Esophagus squamous epithelium (tissue), 5 donors: ENCODE measurements at places on chromosomes 16 and 17.

DNA sequence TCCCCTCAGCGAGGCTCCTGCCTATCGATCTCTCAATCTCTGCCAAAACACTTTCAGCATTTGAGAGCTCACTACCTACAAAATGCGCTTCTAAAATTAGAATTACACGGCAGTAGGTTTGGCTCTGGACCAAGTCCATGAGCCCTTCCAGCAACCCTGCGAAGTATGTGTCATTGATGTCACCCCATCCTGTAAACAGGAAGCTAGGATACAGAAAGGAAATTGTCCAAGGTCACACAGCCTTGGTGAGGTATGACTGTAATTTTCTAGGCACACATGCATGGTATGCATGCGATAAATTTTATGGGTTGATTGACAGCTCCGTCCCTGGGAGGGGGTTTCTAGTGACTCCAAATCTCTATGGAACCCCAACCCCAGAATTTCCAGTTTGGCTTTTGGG is 330.3 kb upstream of the CDH5 start:
- H3K27me3 ChIP-seq: no peaks in the 10 kb centered on the region
- H3K4me3 ChIP-seq: no peak overlapping the region
- H3K27ac ChIP-seq: no peak overlapping the region
- no peaks in the 10 kb centered on the region for H3K4me1 ChIP-seq
- DNase-seq: no peak

GRCh38 chr17:78263063-78263735 is 31.8 kb downstream of the TMEM235 start:
- DNase-seq: no peak
- H3K36me3 ChIP-seq: no peaks in the 10 kb centered on the region
- H3K4me3 ChIP-seq: no peak overlapping the region
- peak overlapping the region; percentile 75 for H3K27ac ChIP-seq
- H3K27me3 ChIP-seq: no peaks in the 10 kb centered on the region

GRCh38 chr16:4019371-4019791 is 96.9 kb downstream of the ADCY9 start:
- peaks cover 12% of the 10 kb centered on the region for H3K4me1 ChIP-seq
- DNase-seq: no peak
- peak overlapping the region; percentile 25 for H3K4me3 ChIP-seq

DNA sequence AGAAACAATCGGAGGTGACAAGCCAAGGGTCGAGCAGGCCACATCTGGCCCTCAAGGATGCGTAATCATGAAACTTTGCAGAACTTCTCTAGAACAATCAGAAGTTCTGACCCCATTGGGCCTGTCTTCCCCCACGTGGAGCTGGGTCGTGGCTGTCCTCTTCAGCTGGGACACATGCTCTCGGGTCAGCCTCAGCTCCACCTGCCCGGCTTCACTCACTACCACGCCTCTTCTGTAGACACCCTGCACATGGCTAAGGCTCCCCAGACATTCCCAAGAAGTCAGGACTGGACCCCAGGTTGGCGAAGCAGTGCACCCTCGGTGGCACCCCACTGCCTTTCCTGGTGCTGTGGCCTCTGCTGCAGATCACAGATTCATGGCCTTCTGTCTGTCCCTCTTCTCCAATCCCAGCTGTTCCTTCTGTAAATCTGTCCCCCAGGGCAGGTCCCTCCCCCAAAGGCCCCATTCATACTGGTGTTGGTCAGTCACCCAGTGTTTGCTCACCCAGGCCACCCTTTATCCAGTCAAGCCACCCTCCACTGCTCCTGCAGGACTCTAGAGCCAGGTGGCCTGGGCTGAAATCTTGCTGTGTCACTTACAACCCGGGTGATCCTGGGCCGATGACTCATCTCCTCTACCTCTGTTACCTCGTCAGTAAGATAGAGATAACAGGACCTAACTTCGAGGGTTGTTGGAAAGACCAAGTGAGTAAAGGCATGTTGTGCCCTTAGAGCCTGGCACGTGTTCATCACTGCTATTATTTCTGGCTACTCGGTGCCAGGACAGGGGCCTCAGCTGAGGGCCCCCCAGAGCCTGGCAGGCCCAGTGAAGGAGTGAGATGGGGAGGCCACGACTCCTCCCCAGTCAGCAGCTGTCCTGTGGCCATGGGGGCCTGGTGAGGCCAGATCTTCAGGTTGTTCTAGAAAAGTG is 1.4 kb upstream of the SLC5A11 start:
- no peaks in the 10 kb centered on the region for H3K27me3 ChIP-seq
- no peak overlapping the region for H3K4me3 ChIP-seq
- DNase-seq: no peak
- peaks cover 6% of the 10 kb centered on the region for H3K4me1 ChIP-seq
- no peak overlapping the region for H3K27ac ChIP-seq
- H3K36me3 ChIP-seq: no peaks in the 10 kb centered on the region

DNA sequence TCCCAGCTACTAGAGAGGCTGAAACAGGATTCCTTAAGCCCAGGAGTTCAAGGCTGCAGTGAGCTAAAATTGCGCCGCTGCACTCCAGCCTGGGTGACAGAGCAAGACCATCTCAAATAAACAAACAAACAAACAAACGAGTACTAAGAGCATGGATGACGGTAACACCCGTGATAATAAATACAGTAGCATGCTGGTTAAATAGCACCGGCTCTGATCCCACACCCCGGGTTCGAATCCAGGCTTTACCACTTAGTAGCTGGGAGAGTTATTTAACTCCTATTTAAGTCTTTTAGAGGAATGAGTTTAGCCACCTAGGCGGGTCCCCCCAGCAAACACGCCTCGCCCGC is 301 bp upstream of the METTL22 start:
- H3K27me3 ChIP-seq: no peaks in the 10 kb centered on the region
- no peak for DNase-seq
- H3K27ac ChIP-seq: peak overlapping the region; percentile 94
- peak overlapping the region; percentile 83 for H3K4me3 ChIP-seq
- peaks cover 20% of the 10 kb centered on the region for H3K4me1 ChIP-seq

DNA sequence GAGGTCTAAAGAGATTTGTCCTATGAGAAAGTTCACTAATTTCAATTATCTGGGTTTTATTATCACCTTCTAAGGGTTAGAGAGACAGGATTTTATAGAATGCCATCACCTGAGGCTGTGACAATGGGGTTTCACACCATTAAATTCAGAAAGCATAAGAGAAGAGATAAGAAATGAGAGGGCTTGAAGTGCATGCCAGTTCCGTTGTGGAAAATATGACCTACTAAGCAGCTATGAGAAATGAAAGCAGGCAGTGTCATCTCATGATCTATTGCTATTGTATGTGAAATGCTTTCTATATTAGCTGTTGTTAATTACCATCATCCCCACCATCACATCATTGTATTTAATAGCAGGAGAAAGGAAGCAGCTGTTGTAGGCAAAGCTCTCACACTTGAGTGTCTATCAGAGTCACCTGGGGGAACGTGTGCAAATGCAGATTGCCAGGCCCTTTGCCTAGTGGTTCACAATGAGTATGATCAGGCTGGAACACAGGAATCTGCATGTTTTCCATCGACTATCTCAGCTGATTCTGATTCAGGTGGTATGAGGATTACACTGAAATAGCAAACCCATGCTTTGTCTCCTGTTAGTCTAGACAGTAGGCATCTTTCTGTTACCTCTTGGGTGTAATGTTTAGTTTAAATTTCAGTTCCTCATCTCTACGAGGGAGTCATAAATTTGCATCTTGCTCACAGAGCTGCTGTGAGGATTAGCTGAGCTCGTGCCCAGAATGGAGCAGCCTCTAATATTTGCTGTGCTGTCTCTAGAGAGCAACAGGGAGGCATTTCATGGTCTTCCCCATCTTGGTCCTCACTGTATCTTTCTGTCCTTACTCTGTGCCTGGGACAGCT is 256.4 kb downstream of the CDH13 start:
- no peak overlapping the region for H3K27ac ChIP-seq
- no peaks in the 10 kb centered on the region for H3K36me3 ChIP-seq
- H3K4me3 ChIP-seq: no peak overlapping the region
- peaks cover 1% of the 10 kb centered on the region for H3K4me1 ChIP-seq
- no peaks in the 10 kb centered on the region for H3K27me3 ChIP-seq

- peaks cover 53% of the 10 kb centered on the region for H3K27me3 ChIP-seq
- H3K4me1 ChIP-seq: peaks cover 29% of the 10 kb centered on the region
- DNase-seq: no peak
Observed at GRCh38 chr17:49971848-49972485, 3.0 kb downstream of the DLX4 start.

DNA sequence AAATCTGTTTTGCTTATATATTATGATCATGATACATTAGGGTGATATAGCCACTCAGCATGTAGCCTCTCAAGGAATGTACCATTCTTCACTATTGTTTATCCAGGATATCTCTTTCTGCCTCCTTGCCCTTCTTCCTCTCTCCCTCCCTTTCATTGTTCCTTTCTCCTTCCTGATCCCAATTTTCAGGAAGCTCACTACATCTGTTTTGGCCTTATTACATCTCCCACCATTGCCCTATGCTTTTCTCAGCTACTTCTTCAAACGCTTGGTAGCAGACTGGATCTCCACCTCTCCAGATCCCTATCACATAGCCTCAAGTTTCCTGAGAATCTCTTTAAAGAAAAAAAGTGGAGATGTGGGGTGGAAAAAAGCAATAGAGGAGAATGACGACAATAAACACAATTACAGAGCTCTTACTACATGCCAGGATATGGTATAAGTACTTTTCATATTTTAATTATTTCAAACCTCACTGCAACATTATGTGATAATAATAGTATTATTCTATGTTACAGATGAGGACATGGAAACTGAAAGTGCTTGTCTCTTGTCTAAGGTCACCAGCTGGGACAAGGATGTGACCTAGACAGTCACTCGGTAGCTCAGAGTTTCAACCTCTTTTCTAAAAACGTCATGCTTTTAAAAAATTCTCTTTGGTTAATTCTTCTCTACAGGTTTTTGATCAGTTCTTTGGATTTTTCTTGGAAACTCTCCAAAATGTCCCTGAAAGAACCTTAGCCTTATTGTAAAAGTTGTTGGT is 959.1 kb downstream of the CDH11 start:
- H3K27me3 ChIP-seq: no peaks in the 10 kb centered on the region
- H3K27ac ChIP-seq: no peak overlapping the region
- H3K4me3 ChIP-seq: no peak overlapping the region
- peaks cover 20% of the 10 kb centered on the region for H3K4me1 ChIP-seq

DNA sequence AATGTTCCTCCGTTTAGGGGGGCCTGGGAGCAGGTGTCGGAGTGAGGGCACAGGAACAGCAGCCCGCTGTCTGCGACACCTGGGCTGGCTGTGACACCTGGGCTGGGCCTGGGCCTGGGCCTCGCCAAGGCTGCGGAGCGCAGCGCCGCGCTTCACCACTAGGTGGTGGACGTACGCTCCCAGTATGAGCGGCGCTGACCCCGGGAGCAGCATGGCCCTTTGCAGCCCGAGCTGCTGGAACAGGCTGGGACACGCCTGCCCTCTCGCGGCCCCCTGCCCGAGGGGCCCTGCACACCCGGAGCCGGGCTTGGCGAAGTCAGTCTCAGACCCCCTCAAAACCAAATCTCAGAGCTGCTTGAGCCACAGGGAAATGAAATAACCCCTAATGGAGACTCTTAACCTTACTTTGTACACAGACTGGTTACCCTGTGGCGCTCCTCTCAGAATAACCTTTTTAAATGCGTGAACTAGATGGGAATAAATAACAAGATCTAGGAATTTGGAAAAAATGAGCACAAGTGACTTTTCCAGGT is 38.6 kb upstream of the FA2H start:
- DNase-seq: no peak
- no peaks in the 10 kb centered on the region for H3K36me3 ChIP-seq
- H3K27me3 ChIP-seq: no peaks in the 10 kb centered on the region

DNA sequence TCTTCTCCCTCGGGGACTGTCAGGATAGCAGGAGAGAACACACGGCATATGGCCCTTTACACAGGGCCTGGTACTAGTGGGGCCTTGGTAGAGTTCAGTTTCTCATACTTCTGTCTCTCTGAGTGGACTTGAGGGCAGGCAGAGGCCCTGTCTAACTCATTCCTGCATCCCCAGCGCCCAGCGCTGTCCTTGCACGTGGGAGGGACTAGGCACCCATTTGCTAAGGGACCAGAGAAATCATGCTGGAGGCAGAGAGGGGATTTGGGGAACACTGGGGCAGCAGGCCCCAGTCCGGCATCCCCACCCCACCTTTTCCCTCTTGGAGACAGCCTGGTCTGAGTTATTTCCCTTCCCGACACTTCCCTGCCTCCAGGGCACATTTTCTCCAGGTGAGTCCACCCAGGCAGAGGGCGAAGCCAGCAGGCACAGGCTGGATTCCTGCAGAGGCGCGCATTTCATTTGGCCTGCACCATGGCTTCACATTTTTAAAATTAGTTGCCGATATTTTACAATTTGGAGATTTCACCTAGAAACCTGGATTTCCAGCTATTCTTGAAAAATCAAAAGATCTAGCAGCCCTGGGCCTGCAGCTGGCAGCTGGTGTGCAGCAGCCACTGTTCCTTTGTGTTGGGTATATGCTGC is 9.7 kb upstream of the NKD1 start:
- H3K27me3 ChIP-seq: no peaks in the 10 kb centered on the region
- no peaks in the 10 kb centered on the region for H3K36me3 ChIP-seq
- no peak overlapping the region for H3K4me3 ChIP-seq
- H3K27ac ChIP-seq: no peak overlapping the region
- H3K4me1 ChIP-seq: no peaks in the 10 kb centered on the region

DNA sequence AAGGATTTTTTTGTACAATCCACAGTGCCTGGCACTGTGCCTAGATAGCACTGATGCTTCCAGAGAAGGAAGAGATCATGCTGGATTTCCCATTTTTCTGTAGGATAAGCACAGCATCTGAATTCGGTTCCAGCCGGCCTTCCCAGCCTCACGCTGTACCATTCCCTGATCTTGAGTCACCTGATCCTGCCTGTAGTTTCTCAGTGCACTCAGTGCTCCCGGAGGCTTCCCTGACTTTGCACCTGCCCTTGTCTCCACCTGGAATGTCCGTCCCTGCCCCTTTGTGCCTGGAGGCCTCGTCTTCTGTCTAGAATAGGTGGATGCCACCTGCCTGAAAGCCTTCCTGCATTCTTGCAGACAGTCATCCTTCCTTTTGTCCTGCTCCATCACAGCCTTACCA is 179.9 kb downstream of the CCDC182 start:
- H3K27me3 ChIP-seq: no peaks in the 10 kb centered on the region
- no peaks in the 10 kb centered on the region for H3K4me1 ChIP-seq
- DNase-seq: no peak
- H3K36me3 ChIP-seq: no peaks in the 10 kb centered on the region

- no peaks in the 10 kb centered on the region for H3K4me1 ChIP-seq
- no peak for DNase-seq
- no peaks in the 10 kb centered on the region for H3K36me3 ChIP-seq
Observed at GRCh38 chr16:72241930-72242329, 70.0 kb upstream of the PMFBP1 start.

GRCh38 chr16:8722025-8722348 is 47.6 kb downstream of the ABAT start:
- H3K36me3 ChIP-seq: no peaks in the 10 kb centered on the region
- H3K4me3 ChIP-seq: no peak overlapping the region
- no peaks in the 10 kb centered on the region for H3K27me3 ChIP-seq

GRCh38 chr16:76683051-76683450 is 405.9 kb downstream of the CNTNAP4 start:
- no peaks in the 10 kb centered on the region for H3K4me1 ChIP-seq
- H3K27me3 ChIP-seq: no peaks in the 10 kb centered on the region
- H3K36me3 ChIP-seq: no peaks in the 10 kb centered on the region
- no peak overlapping the region for H3K27ac ChIP-seq
- no peak for DNase-seq

GRCh38 chr17:56262803-56263202 is 109.5 kb downstream of the ANKFN1 start:
- no peak overlapping the region for H3K27ac ChIP-seq
- H3K36me3 ChIP-seq: no peaks in the 10 kb centered on the region
